ENCODE measurements at places on chromosomes 5 and 9.
A peak's percentile ranks its signal among the peaks of the same experiment; 100 is the strongest.

DNA sequence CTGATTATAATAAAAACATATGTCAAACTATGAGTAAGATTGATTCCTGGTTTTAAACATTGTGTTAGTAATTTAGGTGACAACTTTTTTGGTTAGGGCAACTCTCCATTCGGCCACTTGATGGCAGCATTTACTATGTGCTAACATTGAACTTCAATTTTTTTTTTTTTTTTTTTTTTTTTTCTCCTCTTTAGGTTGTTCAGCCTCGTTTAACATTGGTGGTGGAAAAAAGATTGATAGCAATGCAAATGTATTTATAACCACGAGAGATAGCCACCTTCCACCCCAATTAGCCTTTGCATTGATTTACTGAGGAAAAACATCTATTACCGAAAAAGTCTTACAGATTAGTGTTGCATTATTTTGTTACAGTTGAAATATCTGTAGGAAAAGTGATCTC is 159.1 kb downstream of the CSNK1G3 start:
- no peak for DNase-seq

DNA sequence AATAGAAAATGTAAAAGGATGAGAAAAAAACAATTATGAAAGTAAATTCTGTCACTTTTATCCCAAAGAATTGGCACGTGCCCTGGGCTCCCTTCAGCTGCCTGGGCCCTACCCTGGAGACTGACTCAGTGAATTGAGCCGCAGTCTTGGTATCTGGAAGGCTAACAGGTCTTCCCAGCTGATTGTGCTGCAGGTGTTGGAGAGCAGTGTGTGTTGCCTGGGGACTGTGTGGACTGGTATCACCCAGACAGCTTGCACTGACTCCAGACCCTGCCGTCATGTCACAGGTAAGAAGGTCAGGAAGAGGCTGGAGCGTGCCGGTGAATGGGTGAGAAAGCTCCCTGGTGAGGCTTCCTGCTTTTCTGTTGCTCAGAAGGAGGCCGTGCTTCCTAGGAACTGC is 83.3 kb downstream of the AOPEP start:
- no peak for DNase-seq

GRCh38 chr5:388266-389196 is 54.4 kb upstream of the EXOC3 start:
- DNase-seq: no peak

GRCh38 chr5:66475731-66476130 is 120.5 kb upstream of the MAST4 start:
- DNase-seq: no peak

DNA sequence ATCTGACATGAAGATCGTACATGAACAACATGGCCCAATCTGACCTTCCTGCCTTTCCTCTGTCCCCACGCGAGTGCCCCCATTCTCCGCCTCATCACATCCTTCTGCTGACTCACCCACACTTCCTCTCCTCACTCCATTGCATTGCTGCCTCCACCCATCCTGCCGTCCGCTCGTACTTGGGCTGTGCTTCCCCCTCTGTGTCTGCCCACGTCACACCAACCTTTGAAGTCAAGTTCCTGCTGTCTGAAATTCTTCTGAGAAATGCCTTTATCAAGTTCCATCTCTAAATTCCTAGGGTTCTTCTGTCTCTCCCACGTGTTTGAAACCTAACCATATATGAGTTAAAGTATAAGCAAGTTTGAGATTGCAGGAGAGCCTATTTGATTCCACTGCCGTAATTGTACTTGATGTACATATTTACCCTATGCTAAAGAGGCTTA is 18.0 kb upstream of the STARD4 start:
- peak; percentile 66 for DNase-seq

GRCh38 chr5:50969151-50970031 is 303.0 kb downstream of the PARP8 start:
- no peak for DNase-seq

DNA sequence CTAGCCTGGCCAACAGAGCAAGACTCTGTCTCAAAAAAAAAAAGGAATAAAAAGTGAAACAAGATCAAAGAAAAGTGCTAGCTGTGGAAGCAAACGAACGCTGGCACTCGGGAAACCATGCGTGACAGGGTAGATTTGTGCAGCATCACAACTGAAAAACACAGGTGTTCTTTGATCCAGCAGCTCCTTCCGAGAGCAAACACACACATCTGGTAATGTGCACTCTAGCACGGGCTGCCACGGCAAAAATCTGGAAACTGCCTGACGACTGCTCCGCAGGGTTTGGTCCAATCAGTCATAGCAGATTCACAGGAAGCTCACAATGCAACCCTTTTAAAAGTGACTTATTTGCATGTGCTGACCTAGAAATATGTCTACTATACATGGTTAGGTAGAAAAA is 80.0 kb downstream of the SYK start:
- no peak for DNase-seq

DNA sequence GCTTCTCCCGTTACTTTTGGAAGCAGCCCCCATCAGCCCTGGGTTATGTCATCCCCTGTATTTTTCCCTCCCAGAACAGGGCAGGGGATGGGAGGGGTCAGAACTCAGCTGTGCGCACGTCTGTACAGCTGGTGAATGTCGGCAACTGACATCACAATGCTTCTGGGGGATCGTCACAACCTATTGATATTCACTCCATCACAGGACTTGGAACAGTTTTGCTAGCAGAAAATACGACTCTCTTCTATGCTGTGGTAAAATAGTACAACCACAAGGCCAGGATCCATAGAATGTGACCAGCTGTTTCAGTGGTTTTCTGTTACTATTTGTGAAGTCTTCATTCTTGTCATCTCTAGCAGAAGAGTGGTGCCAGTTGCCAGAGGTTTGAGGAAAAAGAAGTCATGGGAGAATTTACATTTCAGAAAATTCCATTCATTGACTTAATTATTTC is 77.1 kb upstream of the KLF4 start:
- no peak for DNase-seq

DNA sequence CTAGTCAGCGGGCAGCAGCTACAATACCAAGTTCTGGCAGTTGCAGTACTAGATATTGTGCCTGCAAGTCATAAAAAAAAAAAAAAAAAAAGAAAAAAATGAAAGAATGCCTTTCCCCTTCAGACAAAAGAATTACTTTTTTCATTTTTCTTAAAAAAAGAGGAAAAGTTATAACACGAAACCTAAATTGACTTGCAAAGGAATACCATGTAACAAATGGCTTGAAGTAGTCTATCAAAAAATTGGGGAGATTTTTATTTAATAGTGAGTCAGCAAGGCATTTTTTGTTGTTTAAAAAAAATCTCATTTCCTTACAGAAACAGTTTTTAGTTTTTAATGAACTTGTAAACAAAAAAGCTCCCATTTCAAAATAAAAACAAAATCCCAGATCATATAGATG is 55.6 kb downstream of the CSNK1A1 start:
- no peak for DNase-seq

DNA sequence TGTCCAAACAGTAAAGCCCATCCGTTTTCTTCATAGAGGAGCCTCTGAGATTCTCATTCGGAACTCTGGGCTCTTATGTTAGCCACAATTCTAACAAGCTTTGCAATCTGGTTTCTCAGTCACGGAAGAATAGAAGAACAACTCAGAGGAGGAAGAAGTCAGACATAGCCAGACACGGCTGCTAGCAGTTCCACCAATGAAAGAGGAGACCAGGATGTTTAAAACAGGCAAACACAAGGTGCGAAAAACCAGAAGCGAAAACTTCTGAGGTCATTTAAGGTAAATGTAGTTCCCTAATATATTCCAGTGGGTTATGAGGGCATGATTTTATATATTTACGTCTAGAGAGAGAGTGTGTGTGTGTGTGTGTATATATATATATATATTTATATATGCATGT is 34.1 kb upstream of the GDNF start:
- no peak for DNase-seq
